AG04449 (cell line): ENCODE measurements at places on chromosomes 6 and 20.

DNA sequence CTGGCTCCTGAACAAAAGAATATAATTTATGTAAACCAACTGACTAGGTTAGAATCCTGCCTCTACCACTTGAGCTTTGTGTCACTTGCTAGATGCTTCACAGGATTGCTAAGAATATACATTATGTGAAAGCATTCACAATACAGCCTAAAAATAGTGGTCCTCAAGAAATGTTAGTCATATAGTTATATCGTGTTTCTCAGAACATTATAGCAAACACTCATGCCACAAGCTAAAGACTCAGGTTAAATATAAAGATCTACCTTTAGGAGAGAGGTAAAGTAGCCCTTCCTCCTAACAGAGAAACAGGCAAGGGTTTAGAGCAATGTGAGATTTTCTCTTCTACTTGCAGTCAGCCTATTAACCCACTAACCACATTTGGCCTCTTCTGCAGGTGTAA is 17.8 kb upstream of the ALDH8A1 start:
- no peak for DNase-seq

- no peak for DNase-seq
These were observed 118.5 kb downstream of the SIM1 start for GRCh38 chr6:100346203-100346602.

DNA sequence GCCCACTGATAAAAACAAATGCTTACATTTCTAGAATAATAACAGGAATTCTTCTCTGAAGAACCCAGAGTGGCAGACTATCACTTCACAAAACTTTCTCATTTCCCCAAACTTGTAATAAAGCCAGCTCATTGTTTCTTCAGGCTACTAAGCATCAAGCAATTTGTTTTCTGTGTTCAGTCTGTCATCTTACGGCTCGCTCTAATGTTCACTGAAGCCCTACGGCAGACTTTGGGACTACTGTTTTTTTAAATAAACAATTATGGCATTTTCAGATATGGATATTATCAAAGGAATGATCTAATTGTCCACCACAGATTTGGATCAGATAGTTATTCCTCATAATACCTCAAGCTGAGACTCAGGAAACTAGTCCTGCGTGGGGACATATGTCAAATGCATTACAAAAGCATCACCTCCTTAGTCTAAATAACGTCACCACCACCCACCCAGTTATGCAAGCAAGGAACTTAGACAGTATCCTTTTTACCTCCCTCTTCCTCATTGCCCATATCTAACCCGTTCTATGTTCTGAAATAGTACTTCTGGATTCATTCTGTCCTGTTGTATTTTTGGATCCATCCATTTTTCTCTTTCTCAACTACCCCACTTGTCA is 415.1 kb downstream of the PLCB1 start:
- DNase-seq: no peak

DNA sequence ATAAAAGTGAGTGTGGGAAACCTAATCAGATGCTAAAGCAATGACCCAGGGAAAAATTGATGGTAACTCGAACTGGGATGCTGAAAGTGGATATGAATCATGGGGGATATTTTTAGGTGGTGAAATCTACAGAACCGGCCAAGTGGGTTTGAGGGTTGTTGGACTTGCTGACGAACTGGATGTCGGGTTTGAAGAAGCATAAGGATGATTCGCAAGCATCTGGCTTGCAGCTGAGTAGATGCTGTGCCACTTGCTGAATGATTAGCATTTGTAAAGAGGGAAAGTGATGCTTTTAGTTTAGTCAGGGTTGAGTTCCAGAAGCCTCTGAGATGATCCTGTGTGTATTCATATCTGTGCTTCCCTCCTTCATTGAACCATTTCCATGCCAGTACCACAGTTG is 54.9 kb downstream of the UBR2 start:
- DNase-seq: peak; percentile 29

DNA sequence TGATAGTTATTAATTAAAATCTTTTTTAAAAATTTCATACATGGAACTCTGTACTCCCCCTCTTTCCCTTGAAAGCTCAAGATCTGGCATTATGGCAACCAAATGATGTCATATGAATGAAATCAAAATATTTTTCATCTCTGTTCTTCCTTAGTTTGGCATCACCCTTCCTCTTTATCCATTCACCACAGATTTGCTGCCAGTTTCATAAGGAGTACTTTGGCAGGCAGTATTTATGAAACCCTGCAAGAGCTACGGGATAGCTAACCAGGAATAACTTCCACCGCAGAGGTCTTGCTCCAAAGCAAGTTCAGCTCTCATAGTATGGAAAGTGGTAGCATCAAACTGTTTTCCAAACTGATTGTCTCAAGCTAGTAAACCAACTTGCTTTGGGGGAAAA is 113.9 kb upstream of the DOK5 start:
- DNase-seq: no peak

- DNase-seq: no peak
These were observed 159.2 kb downstream of the MTFR2 start for GRCh38 chr6:136090929-136091328.

DNA sequence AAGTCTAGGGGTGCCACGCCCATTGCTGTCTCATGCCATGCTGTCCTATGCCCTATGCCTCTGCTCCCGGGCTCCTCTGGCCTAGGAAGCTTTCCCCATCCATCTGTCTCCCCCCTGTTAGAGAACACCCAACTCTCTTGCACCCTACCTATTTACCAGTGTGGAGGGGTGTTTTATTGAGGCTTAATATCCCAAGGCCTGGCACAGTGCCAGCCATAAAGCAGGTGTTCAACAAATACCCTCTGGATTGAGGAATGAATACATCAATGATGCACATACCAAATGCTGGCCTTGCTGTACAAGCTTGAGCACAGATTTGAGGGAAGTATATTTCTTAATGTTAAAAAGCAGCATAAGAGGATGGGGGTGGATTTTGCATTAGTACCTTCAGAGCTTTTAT is 38.3 kb downstream of the METTL24 start:
- DNase-seq: no peak

- no peak for DNase-seq
These were observed 492 bp upstream of the TBC1D7 start for GRCh38 chr6:13328875-13329183.
